ENCODE measurements at places on chromosomes 4 and X.

GRCh38 chrX:14915596-14915995 lies 42.4 kb downstream of the MOSPD2 start:
- no peak for DNase-seq

DNA sequence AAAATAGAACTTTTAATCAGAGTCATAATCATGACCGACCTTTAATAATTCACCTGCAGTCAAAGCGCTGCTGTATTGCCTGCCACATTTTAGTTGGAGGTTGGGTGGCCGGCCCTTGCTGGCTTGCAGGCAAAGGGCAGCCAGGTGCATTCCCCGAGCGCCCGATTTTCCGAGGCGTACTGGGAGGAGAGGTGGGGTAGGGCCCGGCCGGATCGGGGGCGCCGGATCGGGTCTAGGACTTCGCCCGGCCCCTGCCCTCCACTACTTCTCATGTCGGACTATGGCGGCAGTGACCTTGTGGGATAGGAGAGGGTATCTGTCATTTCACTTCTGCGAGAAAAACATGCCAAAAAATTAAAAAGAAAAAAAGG lies 2.5 kb upstream of the RS1 start:
- DNase-seq: peak; percentile 10

- DNase-seq: peak; percentile 34
These were observed 117.9 kb downstream of the COL25A1 start for GRCh38 chr4:109184491-109184961.

GRCh38 chr4:120718979-120719566 lies 203.5 kb downstream of the PRDM5 start:
- no peak for DNase-seq

DNA sequence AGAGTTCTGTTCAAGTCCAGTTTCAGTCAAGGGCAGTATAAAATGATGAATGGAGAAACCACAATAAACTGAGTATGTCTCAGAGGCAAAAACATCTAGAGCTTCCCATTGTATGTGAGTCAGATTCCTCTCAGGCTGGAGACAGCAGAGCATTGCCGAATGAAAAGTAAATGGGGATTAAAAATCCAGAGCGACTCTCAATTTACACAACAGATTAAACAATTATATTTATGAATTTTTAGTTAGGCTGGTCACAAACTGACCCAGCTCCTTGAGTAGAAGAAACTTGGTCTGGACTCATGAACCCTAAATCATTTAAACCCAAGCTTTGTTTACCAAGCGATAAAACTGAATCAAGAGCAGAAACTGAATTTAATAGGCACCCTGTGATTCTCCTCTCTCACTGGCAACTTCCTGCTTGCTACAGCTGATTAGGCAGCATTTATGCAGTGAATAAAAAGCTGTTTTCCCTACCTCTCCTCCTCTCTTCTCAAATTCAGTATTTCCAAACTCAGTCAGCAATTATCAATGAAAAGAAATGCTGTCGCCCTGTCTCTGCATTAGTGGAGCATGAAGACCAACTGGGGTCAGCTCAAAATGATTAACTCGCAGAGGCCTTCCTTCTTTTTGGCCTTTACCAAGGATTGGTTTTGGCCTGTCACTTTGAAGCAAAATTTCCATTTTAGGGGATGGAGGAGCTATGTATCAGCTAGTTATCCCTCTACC lies 568.0 kb downstream of the PDHA2 start:
- DNase-seq: no peak

DNA sequence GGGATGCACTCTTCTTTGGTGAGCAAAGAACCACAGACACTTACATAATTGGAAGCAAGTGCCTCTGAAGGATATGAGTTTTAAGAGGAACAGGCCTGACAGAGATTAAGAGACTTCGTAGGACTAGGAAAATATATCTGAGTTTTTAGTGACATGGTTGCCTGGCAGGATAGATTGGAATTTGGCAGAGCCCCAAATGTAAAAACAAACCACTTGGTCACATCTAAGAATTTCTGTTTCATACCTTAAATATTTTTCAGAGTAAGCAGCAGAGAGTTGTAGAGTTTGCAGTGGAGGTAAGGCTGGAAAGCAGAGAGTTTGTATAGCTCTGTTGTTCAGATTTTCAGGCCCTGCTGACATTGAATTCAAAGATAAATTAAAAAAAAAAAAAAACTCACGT lies 150.1 kb upstream of the MAGEB2 start:
- no peak for DNase-seq

GRCh38 chr4:74608151-74608949 lies 163.4 kb downstream of the AREG start:
- no peak for DNase-seq

GRCh38 chr4:148312956-148313490 lies 129.2 kb downstream of the NR3C2 start:
- DNase-seq: no peak

GRCh38 chr4:152509595-152510225 lies 26.2 kb downstream of the FBXW7 start:
- DNase-seq: no peak

GRCh38 chrX:43676971-43677572 lies 21.0 kb downstream of the MAOA start:
- no peak for DNase-seq

GRCh38 chr4:170872794-170873193 lies 783.0 kb upstream of the AADAT start:
- no peak for DNase-seq

DNA sequence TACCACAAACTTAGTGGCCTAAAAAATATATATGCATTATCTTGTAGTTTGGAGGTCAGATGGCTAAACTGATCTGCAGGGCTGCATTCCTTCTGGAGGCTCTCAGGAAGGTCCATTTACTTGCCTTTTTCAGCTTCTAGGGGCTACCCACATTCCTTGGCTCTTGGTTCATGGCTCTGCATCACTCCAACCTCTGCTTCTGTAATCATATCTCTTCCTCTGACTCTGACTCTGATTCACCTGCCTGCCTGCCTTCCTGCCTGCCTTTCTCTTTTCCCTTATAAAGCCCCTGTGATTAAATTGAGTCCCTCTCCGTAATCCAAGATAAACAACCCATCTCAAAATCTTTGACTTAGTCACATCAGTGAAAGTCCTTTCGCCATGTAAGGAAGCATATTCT lies 25.0 kb upstream of the FRMPD4 start:
- DNase-seq: no peak

GRCh38 chr4:19146038-19146437 lies 1105.7 kb upstream of the SLIT2 start:
- no peak for DNase-seq

DNA sequence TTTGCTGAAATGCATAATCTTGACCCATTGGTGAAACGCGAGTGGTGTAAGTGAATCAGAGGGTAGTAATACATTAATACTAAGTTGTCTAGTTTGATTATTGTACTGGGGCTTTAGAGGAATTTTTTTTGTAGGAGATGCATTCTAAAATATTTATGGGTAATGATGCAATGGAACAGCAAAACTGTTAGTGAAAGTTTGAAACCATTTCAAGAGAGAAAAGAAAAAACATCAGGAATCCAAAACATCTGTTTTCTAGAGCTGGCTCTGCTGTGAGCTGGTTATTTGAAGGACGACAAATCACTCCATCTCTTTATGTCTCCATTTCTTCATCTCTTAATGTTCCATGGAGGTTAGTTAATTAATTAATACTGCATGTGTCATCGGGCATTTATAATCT lies 351.9 kb upstream of the FAT1 start:
- DNase-seq: no peak

GRCh38 chrX:48800574-48801279 lies 1.1 kb upstream of the HDAC6 start:
- no peak for DNase-seq

GRCh38 chrX:150694738-150695410 lies 1.7 kb downstream of the MTMR1 start:
- DNase-seq: no peak

- no peak for DNase-seq
These were observed 70.5 kb downstream of the GRIA2 start for GRCh38 chr4:157291071-157291470.

DNA sequence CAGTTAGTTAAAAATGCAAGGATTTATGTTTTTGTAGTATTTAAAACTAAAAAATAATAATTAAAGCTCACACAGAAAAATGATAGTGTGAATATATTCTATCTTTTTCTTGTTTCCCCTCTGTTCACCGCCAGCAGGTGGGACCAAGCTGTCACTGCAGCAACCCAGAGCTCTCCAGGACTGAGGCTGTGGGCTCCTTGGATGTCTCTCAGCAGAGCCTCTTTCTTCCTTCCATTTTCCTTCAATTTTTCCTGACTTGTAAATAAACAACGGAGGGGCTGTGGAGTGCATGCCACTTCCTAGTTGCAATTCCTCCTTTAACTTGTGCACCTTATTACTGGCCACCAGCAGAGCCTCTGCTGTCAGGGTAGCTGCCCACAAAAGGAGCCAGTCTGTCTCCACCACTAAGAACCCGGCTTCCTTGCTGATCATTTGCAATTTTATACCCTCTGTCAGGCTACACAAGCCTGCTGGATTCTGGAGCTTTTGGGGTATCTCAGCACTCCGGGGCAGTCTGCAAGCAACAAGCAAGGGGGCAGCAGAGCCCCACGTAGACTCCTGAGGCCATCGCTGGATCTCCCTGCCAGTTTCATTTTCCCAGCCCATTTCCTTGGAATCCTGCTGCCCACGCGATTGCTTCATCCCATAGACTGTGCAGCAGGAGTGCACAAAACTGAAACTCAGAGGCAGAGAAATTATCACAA lies 1467.4 kb downstream of the C4orf33 start:
- DNase-seq: no peak

DNA sequence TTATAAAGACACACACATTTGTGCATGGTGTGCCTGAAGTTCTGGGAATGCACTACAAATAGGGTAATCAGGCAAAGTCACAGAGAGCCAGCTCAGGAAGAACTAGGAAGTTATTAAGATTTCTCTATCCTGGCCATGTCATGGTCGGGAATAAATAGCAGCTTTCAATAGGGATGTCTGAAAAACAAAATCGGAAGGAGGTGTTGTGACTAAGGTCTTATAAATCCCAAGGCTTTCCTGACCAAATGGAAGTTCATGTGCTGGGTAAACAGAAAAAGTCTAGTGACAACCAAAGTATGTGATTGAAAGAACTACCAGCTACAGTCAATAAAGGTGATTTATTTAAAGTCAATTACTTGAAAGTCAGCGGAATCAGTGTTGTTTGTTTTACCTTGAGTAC lies 262.5 kb upstream of the HS3ST1 start:
- no peak for DNase-seq

GRCh38 chr4:165879641-165880040 lies 6.6 kb downstream of the TLL1 start:
- no peak for DNase-seq

- no peak for DNase-seq
These were observed 1163.2 kb downstream of the PCDH18 start for GRCh38 chr4:136369073-136369472.

DNA sequence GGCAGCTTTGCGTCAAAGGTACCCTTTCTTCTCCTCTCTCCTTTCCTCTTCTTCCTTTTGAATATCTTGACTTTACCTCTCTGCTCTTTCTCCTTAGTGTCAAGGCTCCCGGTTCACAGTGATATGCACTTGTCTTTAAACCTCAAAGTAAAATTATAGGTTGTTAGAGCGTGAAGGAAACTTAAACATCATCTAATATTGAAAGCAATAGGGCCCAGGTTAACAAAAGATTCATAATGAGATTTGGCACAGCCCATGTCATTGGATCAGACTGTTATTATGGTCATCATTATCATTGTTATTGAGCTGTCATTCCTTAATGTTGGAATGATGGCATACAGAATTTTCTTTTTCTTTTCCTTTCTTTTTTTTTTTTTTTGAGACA lies 32.5 kb downstream of the FTHL17 start:
- DNase-seq: no peak

DNA sequence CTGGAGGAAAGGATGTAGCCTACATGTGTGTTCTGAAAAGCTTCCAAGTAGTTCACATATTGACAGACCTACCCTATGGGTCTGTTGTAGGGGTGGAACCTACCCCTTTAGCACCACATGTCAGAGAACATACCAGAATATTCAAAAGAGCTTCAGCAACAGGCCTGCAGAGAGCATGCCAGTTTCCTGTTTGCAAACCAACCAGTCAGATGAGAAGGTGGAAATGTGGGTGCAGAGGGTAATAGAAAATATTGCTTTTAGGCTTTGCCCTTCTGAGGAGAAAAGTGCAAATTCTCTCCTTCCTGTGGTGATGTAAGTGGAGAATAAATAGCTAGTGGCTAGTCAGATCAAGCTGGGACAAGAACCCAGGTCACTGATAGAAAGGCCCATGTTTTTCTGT lies 16.4 kb downstream of the INTS6L start:
- DNase-seq: no peak

DNA sequence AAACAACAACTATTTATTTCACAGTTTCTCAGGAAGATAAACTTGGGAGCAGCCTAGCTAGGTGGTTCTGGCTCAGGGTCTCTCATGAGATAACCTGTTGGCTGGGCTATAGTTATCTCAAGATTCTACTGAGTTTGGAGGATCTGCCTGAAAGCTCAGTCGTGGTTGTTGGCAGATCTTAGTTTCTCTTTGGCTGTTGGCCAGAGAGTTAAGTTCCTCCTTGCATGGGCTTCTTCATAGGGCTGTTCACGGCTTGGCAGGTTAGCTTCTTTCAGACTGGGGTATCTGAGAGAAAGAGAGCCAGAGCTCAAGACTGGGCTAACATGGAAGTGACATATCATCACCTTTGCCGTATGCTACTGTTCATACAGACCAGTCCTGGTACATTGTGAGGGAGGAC lies 28.7 kb downstream of the SEC24B start:
- no peak for DNase-seq

DNA sequence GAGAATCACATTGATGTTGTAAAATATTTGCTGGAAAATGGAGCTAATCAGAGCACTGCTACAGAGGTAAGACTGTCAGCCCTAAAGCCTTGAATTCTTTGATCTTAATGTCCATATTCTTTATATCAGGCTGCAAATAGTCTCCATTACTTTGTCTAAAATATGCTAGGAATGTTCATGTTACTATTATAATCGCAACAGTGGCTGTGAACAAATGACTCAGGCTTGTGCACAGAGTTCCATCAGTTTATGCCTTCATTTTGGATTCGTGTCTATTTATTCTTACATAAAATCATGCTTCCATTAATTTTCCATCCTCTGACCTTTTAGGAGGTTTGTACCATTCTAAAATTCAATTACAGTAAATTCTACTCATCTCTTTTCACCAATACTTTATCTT lies 182.7 kb downstream of the ANK2 start:
- no peak for DNase-seq

GRCh38 chrX:108304210-108304609 lies 134.0 kb downstream of the COL4A6 start:
- no peak for DNase-seq

- no peak for DNase-seq
These were observed 1.3 kb downstream of the MTHFD2L start for GRCh38 chr4:74159143-74159709.

- no peak for DNase-seq
These were observed 291.1 kb downstream of the ARHGAP10 start for GRCh38 chr4:148022975-148023374.

DNA sequence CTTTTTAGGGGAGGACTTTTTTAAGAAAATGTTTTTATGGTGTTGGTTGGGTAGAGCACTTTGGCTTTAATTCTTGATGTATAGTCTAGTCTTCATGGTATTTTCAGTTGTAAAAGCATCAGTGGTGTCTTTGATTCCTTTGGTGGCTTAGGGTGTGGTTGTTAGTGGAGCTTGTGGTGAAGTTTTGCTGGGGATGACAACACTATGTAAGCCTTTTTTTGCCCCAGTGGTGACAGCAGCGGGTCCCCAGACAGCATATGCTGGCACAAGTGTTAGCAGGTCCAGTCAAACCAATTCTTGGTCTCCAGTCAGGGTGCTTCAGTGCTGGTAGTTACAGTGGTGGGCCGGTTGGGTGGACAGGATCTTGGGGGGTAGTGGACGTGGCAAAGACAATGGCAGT lies 52.0 kb downstream of the CHIC1 start:
- DNase-seq: no peak

All from gastrocnemius medialis (tissue), 4 donors.